GM13976 (cell line): ENCODE measurements at places on chromosomes 16 and 17.

DNA sequence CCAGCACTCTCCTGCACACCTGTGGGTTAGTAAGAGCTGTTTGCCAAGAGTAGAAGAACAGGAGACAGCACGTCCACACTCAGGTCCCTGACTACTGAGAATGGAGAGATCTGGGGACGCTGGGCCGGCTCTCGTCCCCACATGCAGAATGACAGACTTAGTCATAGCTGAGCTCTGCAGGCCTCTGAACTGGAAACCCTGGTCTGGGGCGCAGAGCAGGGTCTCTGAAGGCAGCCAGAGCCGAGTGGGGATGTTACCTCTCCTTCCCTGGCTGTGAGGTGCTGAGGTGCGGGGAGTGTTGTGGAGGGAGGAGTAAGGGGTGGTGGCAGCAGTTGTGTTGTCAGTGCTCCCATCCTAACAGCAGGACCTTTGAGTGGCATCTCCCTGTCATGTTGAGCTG lies 7.2 kb upstream of the JPT2 start:
- no peak for DNase-seq

GRCh38 chr17:35784895-35785294 lies 10.5 kb downstream of the MMP28 start:
- no peak for DNase-seq

DNA sequence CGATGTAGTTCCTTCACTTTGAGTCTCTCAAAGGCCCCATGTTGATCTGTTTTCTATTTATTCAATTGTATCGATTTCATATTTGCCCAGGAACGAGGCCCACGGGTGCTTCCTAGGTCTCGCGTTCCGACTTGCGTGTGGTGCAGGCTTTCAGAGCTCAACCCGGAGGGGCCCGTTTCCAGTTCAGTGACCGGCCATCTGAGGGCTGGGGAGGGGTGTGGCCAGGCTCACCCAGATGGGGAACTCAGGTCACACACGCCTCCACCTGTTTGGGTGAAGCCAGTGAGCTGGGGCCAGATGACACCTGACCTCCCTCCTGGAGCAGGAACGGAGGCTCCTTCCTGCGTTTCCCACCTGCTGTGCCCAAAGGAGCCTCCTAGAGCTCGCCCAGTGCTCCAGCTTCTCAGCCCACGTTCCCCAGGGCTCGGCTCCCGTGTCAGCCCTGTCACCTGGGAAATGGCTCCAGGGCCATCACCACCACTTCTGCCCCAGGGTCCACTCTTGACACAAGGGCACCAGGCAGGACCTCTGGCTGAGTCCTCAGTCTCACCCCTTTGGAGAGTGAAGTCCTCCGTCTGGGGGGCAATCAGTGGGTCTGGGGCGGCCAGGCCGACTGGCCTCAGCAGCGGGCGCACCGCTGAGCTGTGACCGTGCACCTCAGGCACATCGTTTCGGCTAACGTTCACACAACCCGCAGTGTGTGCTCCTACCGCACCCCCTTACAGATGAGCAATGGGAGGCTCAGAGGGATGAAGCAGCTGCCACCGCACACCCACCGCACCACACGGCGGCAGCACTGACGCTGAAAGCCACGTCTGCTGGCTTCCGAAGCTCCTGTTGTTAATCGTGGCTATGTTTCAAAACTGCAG lies 18.0 kb downstream of the FOXF1 start:
- DNase-seq: no peak

GRCh38 chr16:15641753-15642556 lies 999 bp downstream of the MARF1 start:
- DNase-seq: no peak

GRCh38 chr17:82693168-82693867 lies 5.2 kb downstream of the RAB40B start:
- no peak for DNase-seq
